Astrocyte (in vitro differentiated cells and primary cell): ENCODE measurements at places on chromosomes 2 and 18. TPM values are rescaled to one million over a fixed set of nuclear protein-coding genes. Genes with fewer than 3 reads are reported as not detected.

- no peaks in the 10 kb centered on the region for H3K27me3 ChIP-seq
- H3K36me3 ChIP-seq = no peaks in the 10 kb centered on the region
- no peak overlapping the region for H3K27ac ChIP-seq
- H3K4me3 ChIP-seq = no peak overlapping the region
- no peak for DNase-seq
- peaks cover 11% of the 10 kb centered on the region for H3K4me1 ChIP-seq
Observed at GRCh38 chr18:21056545-21056944, 55.1 kb downstream of the ROCK1 start.

- H3K4me3 ChIP-seq = no peak overlapping the region
- DNase-seq = no peak
- no peaks in the 10 kb centered on the region for H3K36me3 ChIP-seq
- no peak overlapping the region for H3K27ac ChIP-seq
- H3K4me1 ChIP-seq = peaks cover 13% of the 10 kb centered on the region
- H3K27me3 ChIP-seq = no peaks in the 10 kb centered on the region
Observed at GRCh38 chr2:197307236-197307932, 3.2 kb downstream of the ANKRD44 start.

- peaks cover 20% of the 10 kb centered on the region for H3K4me1 ChIP-seq
- no peaks in the 10 kb centered on the region for H3K27me3 ChIP-seq
- H3K36me3 ChIP-seq = no peaks in the 10 kb centered on the region
- H3K4me3 ChIP-seq = no peak overlapping the region
- no peak overlapping the region for H3K27ac ChIP-seq
Observed at GRCh38 chr2:234821946-234822475, 129.8 kb upstream of the SH3BP4 start.

Gene MGAT4A
- total RNA-seq = 1.2 and 1.7 TPM in 2 replicates

DNA sequence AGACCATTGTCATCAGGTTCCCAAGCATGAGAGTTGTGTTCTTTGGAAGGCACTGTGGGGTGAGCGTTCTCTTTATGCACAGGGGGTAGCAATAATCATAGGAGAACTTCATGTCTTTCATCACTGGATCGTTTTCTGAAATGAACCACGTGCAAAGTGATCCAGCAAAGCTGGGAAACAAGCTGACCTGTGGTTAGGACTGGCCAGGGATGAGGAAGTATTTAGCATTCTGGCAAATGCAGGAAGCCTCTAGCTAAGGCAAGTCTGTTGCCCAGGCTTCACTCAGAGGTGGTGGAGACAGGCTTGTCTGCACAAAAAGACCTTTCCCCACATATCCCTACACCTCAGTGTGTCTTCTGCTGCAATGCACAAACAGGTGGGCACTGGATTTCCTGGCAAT lies 58.6 kb downstream of the MMADHC start:
- H3K4me1 ChIP-seq = peaks cover 3% of the 10 kb centered on the region
- H3K4me3 ChIP-seq = no peak overlapping the region
- DNase-seq = no peak
- no peak overlapping the region for H3K27ac ChIP-seq
- H3K36me3 ChIP-seq = no peaks in the 10 kb centered on the region
